ENCODE measurements at places on chromosomes 1 and 21. TPM values are rescaled to one million over a fixed set of nuclear protein-coding genes. Genes with fewer than 3 reads are reported as not detected.

The FCRL6 gene
- not detected for total RNA-seq

The SLC1A7 gene
- 0.07 TPM for total RNA-seq

The FCGR3A gene
- total RNA-seq: 0.32 TPM

The C1orf115 gene
- total RNA-seq: 11.5 TPM

The ADGRB2 gene
- 30.1 TPM for total RNA-seq

The L1TD1 gene
- 296 TPM for total RNA-seq

The KRTAP7-1 gene
- not detected for total RNA-seq

The OLFML2B gene
- total RNA-seq: 6.5 TPM

The GIPC2 gene
- 1.6 TPM for total RNA-seq

DNA sequence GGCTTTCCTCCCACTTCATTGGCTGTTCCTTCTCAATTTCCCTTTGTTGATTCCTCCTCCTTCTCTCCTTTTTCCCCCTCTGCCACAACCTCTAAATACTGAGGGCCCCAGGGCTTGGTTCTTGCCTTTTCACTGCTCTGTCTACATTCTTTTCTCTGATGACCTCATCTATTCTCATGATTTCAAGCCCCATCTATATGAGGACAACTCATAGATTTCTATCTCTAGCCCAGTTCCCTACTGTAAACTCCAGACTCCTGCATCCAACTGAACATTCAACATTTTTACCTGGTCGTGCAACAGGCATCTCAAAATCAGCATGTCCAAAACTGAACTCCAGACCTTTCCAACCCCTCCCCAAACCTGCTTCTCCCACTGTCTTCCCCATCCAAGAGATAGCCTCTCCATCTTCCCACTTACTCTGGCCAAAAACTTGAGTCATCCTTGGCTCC is 11.5 kb upstream of the SLC9A1 start:
- DNase-seq: no peak

DNA sequence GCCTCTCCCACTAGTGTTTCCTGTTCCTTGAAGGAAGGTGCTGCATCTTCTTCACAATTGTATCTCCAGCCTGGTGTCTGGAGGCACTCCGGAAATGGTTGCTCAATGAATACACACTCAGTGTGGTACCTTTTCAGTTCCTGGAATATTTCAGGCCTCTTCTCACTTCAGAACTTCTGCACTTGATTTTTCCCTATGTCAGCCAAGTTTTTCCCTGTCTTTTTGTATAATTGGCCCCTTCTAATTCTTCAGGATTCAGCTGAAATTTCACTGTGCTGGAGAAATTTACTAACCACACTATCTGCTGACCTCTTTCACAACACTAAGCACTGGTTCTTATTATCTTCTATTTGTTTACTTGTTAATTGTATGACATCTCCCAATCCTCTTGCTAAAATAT is 61.2 kb upstream of the MAP10 start:
- no peak for DNase-seq

DNA sequence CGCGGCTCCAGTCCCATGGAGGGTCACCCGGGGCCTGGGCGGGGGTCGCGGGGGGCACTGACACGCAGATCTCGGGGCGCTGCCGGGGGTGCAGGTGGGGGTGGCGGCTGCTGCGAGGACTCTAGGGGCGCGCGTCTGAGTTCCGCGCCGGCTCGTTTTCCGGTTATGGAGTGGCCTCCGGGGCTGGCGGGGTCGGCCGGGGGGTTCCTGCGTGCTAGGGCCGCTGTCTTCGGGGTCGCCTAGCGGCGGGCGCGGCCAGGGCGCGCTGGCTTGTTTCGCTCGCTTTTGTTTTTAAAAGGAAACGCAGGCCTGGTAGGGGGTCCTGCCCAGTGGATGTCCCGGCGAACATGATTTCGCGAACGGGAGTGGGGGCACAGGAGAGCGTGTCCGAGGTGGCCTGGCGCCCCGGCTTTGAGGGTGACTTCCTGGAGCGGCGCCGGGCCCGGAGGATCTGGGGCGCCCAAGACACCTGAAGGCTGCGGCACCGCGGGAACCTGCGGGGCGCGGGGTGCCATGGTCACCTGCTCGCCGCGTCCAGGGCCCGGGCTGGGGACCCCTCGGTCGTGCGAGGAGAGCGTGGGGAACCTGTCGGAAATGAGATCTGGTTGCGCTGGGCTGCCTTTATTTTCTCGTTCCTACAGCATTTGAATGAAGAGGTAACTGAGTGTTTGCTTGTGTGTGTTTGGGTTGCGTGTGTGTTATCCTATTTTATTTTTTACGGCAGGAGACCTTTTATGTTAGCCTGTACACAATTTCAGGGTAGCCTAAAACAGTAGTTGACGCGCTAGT is 618 bp downstream of the ETS2 start:
- DNase-seq: peak; percentile 47

DNA sequence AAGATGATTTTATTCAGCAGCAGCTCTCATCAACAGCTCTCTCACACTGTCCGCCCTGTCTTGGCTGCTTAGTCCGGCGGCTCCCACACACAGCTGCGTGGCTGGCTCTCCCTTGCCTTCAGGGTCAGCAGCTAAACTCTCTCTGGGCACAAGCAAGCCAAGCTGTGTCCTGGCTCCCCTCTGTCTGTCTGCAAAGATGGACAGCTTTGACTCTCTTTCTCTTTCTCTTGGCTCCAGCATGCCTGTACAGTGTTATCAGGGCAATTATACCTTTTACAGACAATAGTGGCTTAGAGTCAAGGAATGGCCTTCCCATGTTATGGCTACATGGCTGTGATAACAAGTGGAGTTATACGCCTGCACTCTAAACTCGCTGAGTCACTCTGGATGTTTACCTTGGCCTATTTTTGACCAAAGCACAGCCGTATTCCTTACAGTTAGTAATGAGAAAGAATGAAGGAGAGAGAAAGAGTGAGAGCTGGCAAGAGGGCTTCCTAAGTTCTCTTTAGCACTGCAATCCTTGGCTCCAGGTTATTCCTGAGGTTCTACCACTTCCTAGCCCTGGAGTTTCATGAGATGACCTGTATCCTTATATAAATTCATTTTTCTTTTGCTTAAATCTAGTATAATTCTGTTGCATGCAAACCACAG is 59.9 kb upstream of the ZSWIM5 start:
- DNase-seq: no peak

DNA sequence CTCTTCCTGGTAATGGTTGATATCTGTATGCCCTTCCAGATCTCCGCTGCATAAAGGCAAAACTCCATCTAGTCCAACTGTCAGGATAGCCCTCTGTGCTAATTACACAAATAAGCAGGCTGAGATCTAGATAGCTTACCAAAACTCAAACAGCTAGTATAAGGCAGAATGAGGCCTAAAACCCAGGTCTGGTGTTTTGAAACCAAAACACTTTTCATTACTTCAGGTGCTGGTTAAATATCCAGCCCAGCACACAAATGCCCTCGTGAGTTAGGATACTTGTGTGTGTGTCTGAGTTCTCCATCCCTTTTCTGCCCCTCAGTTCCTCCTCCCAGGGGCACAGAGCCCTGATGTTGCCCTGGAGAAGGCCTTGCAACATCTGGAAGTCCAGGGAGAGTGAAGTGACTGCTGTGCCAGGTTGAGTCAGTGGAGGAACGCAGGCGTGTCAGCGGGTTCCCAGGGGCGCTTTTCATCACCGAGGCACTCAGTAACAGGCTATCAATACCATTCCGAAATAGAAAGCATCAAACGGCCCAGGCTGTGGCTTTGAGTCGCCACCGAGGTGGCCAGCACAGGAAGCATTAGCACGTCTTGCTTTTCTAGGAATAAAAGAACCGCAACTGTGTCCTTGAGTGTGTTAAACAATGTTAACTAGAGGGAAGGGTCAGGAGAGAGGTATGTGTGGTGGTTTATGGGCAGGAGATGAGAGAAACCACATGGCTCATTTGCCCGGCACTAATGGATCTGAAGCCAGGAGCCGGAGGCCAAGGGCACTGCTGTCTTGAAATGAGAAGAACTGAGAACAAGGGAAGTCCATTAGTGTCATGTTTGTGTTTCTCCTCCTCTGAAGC is 90.7 kb upstream of the WLS start:
- no peak for DNase-seq

DNA sequence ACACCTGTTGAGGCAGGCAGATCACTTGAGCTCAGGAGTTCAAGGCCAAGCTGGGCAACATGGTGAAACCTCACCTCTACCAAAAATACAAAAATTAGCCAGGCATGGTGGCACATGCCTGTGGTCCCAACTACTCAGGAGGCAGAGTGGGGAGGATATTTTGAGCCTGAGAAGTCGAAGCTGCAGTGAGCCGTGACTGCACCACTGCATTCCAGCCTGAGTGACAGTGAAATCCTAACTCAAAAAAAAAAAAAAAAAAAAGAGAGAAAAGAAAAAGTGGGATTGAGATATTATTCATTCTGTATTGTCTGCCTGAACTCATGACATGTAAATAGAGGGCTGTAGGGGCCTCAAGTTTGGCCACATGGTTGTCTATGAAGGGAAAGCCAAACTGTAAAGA is 37.3 kb downstream of the WNT2B start:
- DNase-seq: no peak

DNA sequence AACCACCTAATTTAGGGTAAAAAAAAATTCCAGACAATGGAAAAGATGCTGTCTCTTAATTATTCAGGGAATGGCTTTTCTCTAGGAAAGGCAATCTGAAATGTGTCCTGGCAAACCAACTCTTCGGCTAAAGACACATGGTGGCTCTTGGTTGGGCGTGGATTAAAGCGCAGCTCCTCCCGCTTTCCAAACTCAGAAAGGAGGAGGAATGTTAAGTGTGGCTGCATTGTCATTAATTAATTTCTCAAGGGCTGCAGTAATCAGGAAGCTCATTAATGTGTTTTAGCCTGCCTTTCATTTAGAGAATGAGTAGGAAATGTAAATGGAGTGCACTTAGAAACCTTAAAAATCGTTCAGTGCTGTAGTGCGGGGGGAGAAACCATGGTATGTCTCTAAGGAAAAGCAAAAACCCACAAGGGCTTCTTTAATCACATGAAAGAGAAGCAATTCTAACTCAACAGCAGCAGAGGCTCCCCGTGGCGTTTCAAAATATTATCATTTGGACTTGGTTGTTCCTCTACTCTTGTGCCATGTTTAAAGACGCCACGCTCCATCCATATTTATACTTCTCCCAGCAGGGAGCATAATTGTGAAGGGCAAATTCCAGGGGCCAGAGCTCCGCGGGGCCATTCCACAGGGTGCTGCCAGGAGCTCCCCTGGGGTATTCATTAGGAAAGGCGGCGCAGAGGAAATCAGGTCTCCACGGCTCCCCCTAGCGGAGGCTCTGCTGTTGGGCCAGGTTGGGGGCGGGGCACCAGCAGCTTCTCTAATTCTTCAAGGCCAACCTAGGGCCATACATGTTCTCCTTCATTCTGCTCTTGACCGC is 91.9 kb upstream of the SSX2IP start:
- peak; percentile 91 for DNase-seq

DNA sequence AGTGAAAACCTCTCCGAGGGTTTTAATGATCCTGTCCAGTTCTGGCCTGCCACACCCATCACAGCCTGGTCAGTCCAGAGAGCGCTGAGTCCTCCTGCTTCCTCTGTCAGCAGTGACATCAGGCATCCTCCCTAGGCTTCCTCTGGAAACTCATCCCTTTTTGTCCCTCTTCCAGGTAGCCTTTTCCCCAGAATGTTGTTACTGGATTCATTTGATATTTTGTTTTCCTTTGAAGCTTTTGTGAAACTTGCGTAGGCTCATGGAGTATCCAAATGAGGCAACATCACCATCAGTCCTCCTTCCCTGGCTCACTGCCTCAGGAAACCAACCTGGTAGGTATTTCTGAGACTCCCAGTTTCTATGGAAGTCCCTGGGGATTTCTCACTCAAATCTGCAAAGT is 27.0 kb upstream of the IGSF3 start:
- no peak for DNase-seq

GRCh38 chr21:42063571-42064521 is 7.3 kb upstream of the UMODL1 start:
- no peak for DNase-seq

GRCh38 chr1:165408518-165408917 is 36.4 kb downstream of the RXRG start:
- DNase-seq: peak; percentile 23

- DNase-seq: no peak
Observed at GRCh38 chr1:12127206-12127810, 39.5 kb upstream of the TNFRSF1B start.

DNA sequence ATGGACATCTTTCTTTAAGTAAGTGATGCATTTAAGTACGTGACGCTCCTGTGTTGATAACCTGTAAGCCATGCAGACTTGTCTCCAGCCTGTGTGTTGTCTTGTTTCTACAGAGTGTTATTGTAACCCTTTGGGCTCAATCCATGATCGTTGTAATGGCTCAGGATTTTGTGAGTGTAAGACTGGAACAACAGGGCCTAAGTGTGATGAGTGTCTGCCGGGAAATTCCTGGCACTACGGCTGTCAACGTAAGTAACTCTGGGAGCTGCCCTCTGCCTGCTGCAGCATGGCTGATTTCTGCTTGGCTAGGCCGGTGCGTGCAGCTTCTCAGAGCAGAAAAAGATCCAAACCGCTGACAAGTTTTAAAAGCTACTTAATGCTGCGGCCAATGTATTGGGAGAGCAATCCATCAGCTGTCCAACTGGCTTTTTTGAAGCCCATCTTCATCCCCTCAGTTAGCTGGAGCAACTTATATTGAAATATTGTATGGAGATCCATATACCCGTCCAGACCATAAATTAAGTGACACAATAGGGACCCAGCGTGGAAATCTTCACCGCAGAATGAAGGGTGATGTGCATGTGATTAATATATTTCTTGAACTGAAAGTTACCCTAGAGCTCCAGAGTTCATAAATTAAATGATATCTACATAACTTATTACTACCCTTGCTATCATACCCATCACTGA is 295.9 kb downstream of the NTNG1 start:
- no peak for DNase-seq

DNA sequence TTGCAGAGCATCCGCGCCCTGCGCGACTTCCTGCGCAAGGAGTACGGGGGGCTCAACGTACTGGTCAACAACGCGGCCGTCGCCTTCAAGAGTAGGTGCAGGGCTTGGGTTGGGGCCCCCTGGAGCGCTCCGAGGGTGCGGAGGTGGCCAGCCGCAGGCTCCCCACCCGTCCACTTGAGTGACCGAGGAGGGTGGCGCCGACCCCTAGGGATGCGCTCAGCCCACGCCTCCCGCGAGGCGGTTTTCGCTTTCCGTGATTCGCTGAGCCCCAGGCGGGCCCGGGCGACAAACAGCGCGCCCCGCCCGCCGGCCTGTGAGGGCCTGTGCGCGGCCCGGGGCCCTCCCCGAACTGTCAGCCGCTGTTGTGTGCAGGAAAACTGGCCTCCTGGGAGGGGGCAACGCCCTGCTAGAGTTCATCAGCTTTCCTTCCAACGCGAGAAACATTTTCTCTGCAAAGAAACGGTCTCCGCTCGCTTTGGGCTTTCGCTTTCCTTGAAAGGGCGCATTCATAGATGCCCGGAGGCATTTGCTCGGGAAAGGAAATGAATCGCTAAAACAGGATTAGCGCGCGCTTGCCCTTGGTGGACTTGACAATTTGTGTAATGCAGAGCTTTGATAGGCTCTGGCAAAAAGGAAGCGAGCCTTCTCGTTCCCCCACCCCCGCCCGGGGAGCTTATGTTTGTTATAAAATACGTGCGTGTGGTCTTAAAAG is 668 bp downstream of the CBR3 start:
- peak; percentile 52 for DNase-seq

DNA sequence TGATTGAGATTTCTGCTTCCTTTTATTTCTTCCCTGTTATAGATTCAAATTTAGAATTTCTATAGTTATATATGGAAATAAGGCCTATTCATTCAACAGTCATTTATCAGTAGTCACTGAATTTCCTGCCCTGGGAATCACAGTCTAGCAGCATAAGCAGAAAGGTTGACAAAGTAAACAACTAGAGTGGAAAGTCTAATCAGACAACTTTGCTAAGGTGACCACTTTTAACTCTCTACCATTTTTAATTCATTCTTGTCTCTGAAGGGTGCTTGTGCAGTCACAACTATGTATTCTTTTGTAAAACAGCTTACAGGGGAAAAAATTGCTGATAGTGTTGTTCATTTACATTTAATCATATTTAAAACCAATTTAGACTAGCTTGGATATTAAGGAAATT is 66.1 kb upstream of the PLA2G4A start:
- no peak for DNase-seq
